ENCODE measurements at places on chromosomes 12 and 14. TPM values are rescaled to one million over a fixed set of nuclear protein-coding genes. Genes with fewer than 3 reads are reported as not detected.

DNA sequence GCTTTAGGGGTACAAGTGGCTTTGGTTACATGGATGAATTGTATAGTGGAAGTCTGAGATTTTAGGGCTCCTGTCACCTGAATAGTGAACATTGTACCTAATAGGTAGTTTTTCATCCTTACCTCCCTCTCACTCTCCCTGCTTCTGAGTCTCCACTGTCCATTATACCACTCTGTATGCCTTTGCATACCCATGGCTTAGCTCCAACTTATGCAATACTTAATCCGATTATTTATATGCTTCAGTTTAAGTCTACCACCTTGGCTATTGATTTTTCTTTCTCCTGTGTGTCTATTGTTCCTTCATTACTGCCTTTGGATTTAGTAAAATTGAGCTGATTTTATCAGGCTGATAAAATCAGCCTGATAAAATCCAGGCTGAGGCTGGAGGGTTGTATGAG lies 30.5 kb upstream of the C12orf71 start:
- no peak for ATAC-seq

DNA sequence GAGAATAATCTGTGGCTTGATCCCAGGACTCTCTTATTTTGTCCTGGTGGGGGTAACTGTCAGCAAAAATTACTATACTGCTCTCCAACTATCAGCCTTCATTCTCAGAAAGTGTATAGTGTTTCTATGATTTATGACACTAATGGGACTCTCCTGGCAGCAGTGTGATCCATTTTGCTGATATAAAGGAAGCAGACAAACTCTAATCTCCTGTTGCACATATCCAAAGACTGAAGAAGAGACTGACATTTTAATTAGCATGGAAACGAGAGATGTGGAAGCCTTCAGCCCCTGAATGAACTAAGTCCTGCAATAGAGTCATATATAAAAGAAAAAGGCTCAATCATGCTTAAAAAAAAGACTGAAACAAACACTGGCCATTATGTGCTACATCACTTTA lies 127.8 kb upstream of the SSTR1 start:
- no peak for ATAC-seq

DNA sequence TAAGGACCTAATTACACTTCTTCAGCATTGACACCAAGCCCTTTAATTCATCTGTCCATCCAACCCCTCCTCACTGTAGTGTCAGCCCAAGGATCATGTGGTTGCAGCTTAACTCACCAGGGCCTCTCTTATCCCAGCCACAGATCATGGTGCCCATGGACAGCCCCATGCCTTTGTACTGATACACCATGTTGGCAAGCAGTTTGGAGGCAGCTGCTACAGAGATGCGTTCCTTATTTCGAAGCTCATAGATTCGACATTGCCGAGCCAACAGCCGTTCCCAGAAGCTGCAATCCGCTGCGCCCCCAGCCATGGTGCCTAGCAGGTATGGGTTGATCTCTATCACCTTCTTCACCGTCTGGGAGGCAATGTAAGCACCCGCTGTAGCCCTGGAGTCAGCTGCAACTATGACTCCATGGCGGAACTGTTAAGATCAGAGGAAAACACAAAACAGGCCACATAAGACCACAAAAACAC lies 1.4 kb downstream of the PSMB5 start:
- no peak for ATAC-seq

DNA sequence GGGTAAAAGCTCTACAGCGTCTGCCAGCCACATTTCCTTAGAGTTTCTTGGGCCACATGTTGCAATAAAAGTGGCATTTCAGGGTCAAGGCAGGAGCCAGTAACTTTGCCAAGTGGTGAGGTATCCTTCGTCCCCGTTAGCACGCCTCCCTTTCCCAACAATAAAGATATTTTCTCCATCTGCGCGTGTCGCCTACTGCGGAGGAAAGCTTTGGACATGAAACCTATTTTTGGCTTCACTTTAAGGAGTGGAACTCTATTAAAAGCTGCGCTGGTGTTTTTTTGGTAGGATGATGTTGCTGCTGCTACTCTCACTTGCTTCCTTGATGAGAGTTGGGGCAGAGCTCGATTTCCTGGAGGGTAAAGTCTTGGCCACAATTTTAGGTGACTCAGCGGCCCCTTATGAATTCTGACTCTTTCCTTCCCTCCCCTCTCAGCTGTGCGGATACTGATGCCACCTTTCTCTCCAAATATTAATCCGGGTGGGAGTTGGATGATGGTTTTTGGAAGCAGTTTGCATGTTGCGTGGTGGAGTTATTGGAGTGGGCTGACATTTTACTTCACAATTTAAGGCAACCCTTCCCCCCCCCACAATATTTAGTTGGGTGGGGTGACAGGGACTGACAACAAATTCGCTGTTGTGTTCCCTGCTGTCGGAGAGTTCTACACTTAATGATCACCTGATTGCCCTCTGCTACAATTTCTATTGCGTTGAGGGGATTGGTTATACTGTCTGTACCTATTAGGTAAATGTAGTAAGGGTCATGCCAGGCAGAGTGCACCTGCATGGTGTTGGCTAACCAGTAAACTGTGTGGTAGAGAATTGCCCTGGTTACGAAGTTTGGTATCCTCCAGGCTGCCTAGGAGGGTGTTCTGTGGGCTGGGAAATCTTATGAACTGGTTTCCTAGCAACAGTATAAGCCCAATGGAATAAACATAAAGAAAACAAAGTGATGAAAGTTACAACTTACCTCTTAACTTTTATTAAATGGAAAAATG lies 1.1 kb downstream of the CCDC91 start:
- peak; percentile 71 for ATAC-seq

DNA sequence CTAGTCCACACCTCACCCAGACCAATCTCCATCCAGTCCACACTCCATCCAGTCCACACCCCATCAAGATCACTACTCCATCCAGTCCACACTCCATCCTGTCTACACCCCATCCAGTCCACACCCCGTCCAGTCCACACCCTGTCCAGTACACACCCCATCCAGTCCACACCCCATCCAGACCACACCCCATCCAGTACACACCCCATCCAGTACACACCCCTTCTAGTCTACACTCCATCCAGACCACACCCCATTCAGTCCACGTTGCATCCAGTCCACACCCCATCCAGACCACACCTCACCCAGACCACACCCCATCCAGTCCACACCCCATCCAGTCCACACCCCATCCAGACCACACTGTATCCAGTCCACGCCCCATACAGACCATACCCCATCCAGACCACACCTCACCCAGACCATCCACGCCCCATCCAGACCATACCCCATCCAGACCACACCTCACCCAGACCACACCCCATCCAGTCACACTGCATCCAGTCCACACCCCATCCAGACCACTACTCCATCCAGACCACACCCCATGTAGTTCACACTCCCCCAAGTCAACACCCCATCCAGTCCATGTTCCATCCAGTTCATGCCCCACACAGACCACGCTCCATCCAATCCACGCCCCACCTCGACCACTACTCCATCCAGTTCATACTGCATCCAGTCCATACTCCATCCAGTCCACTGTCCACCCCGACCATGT lies 116.6 kb upstream of the RTL1 start:
- ATAC-seq = no peak

GRCh38 chr12:105315130-105315529 lies 15.4 kb upstream of the C12orf75 start:
- no peak for ATAC-seq

DNA sequence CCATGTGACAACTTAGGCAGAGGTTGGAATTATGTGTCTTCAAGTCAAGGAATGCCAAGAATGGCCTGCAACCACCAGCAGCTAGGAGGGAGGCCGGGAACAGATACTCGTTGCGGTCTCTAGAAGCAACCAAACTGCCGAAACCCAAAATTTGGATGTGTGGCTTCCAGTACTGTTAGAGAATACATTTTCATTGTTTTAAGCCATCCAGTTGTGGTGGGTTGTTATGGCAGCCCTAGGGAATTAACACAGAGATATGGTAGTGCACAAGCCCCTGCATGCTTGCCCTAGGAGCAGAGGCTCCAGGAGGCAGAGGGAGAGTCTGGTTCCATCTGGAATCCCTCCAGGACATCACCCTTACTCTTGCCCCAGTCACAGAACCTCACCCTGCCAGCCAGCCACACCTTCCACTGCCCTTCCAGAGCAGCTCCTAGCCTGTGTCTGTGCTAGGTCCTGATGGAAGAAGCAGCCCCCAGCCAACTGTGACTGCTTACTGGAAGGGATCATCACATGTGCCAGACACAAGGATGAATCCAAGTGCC lies 19.5 kb downstream of the PITPNM2 start:
- ATAC-seq = peak; percentile 43

DNA sequence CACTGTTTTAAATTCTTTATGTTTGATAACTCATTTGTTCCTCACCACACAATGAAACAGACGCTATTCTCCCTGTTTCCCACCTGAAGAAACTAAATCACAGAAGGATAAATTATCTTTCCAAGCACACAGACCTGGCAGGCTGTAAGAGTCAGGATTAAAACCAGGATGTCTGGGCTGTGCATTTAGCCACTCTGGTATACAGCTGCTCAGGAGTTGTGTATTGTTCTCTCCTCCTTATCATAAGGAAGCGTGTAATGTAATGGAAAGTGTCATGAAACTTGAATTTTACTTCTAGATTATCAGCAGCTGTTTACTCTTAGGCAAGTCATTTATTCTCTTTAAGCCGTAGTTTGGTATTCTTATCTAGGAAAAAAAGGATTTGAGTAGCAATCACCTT lies 154.8 kb upstream of the LRIG3 start:
- ATAC-seq = no peak

- ATAC-seq = no peak
Observed at GRCh38 chr12:16920451-16920850, 314.5 kb upstream of the LMO3 start.

DNA sequence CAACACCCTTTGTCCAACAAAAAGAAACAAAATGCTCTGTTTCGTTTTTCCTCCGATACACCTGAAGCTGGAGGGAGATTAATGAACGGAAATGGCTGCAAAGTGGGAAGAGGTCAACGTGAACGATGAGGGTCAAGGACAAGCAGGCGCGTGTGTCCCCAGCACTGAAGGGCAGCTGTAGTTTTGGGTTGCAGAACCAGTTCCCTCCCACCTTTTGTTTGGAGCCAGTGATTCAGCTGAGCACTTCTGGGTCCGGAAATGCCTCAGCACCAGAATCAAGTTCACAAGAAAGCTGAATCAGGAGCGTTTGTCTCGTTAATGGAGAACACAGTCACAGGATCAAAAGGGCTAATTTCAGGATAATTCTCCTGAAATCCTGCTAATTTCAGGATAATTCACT lies 51.1 kb upstream of the PWP1 start:
- no peak for ATAC-seq

GRCh38 chr12:83841620-83842019 lies 1071.0 kb downstream of the SLC6A15 start:
- peak; percentile 68 for ATAC-seq

GRCh38 chr14:87745507-87746118 lies 247.4 kb downstream of the GALC start:
- peak; percentile 40 for ATAC-seq

DNA sequence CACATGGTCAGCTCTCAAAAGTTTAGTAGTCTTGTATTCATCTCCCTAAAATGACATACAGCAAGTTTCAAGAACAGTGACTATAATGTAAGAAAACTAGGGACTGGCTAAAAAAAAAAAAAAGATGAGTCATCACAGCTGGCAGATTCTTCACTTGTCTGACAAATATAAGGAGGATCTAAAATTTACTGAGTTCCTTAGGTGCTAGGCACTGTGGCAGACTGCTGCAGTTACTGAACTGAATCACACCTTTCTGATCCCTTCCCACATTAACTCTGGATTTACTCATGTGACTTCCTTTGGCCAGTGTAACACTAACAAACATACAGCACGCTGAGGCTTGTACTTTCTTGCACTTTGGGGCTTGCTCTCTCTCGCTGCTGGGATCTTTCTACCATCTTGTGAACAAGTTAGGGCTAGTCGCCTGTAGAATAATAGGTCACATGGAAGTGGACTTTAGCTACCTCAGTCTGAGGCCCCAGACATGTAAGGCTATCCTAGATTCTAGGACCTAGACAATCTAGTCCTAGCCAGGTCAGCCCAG lies 32.1 kb downstream of the BAZ1A start:
- ATAC-seq = peak; percentile 99

DNA sequence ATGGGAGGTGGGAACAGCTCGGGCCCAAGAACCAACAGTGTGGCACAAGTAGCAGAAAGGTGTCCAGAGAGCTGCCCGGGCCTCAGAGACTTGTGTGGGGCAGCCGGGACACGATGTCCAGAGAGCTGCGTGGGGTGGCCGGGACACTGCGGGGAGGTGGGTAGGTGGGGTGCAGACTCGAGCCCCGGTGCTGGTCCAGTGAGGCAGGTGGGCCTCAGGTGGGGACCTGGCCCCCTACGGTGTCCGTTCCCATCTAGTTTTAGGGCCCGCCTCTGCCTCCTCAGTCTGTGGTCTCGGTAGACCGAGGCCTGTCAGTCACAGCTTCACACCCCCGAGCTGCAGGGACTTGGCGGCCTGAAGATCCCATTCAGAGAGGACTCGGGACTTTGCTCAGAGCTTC lies 6.3 kb upstream of the FBRSL1 start:
- no peak for ATAC-seq

GRCh38 chr12:93751864-93752610 lies 74.9 kb downstream of the CRADD start:
- no peak for ATAC-seq

DNA sequence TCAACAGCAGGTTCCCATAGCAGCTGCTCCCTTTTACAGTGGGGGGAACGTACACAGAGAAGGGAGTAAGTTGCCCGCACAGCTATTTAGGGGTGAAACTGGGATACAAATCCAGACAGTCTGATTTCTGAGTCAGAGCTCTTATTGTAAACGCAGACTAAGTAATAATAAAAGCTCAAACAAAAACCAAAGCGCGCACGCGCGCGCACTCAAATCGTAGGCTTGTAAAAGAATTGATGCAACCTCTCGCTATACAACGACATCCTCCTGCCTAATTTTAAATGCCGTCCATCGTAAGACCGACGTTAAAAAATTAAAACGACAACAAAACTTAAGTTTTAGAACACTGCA lies 747 bp upstream of the DACT1 start:
- ATAC-seq = peak; percentile 18

GRCh38 chr12:92133171-92133570 lies 12.5 kb downstream of the BTG1 start:
- ATAC-seq = no peak

Gene EXOC5
- total RNA-seq = 59.0 TPM

Gene IFI27
- 3.0 TPM for total RNA-seq

Gene OVCH1
- not detected for total RNA-seq

Gene RPGRIP1
- total RNA-seq = not detected

Gene UNC79
- not detected for total RNA-seq

Gene CD4
- total RNA-seq = 261 TPM

Gene SVOP
- not detected for total RNA-seq

Gene AKAP5
- 1.0 TPM for total RNA-seq
